ENCODE measurements at places on chromosomes 7 and 10.

- no peaks in the 10 kb centered on the region for H3K4me1 ChIP-seq
- H3K27ac ChIP-seq = no peak overlapping the region
- H3K27me3 ChIP-seq = no peaks in the 10 kb centered on the region
- H3K4me3 ChIP-seq = no peak overlapping the region
Measured at GRCh38 chr7:117088623-117089194, 135.4 kb downstream of the ST7 start.

GRCh38 chr7:70215491-70215890, 617.2 kb downstream of the AUTS2 start:
- no peaks in the 10 kb centered on the region for H3K27me3 ChIP-seq
- no peak overlapping the region for H3K27ac ChIP-seq
- H3K36me3 ChIP-seq = no peaks in the 10 kb centered on the region
- H3K4me1 ChIP-seq = peaks cover 9% of the 10 kb centered on the region
- no peak for DNase-seq
- H3K4me3 ChIP-seq = no peak overlapping the region

DNA sequence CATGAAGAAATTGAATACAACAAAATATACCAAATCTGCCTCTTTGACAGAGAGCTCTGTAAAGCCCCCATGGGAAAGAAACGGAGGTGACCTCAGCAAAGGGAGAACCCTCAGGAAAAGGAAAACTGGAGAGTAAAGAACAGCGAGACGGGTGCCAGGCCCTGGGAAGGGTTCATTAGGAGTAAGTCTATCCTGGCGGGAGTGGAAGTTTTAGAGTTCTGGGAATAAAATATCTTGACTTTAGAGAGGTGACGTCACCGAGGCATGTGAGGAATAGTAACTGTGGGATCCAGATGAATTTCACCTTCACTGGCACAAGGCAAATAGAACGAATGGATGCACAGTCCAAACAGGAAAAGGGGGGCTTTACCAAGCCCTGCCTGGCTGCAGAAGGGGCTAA, 362.8 kb upstream of the IGFBP3 start:
- no peak overlapping the region for H3K4me3 ChIP-seq
- no peaks in the 10 kb centered on the region for H3K27me3 ChIP-seq
- peak overlapping the region; percentile 25 for H3K27ac ChIP-seq
- no peak for DNase-seq
- peaks cover 56% of the 10 kb centered on the region for H3K4me1 ChIP-seq

GRCh38 chr10:91756286-91756685, 41.9 kb upstream of the TNKS2 start:
- H3K27me3 ChIP-seq = no peaks in the 10 kb centered on the region
- no peaks in the 10 kb centered on the region for H3K4me1 ChIP-seq
- no peaks in the 10 kb centered on the region for H3K36me3 ChIP-seq
- no peak for DNase-seq
- no peak overlapping the region for H3K27ac ChIP-seq

DNA sequence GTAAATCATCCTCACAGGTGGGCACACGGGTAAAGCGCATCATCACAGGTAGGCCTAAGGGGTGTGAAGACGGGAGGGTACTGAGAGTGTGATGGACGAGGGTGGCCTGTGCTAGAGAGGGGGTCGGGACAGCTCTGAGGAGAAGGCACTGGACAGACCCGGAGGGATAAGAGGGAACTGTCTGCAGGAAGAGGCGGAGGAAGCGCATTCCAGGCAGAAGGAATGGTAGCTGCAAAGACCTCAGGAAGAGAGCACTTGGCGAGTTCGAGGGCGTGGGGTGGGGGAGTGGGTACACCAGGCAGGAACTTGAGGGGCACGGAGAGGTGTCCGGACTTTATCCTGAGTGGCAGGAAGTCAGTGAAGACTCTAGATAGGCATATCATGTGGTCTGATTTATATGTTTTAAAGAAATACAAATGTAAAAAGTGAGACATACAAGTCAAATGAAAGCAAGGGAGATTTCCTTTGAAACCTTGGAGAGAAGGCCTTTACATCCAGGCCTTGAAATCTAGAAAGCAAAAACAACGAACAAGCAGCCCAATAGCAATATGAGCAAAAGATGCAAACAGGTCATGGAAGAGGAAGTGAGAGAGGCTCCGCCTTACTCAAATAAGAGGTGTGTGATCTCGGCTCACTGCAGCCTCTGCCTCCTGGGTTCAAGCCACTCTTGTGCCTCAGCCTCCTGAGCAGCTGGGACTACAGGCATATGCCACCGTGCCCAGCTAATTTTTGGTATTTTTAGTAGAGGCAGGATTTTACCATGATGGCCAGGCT, 3.6 kb downstream of the LHPP start:
- peaks cover 10% of the 10 kb centered on the region for H3K4me1 ChIP-seq
- peaks cover 5% of the 10 kb centered on the region for H3K27me3 ChIP-seq
- DNase-seq = no peak
- no peaks in the 10 kb centered on the region for H3K36me3 ChIP-seq
- H3K27ac ChIP-seq = no peak overlapping the region

DNA sequence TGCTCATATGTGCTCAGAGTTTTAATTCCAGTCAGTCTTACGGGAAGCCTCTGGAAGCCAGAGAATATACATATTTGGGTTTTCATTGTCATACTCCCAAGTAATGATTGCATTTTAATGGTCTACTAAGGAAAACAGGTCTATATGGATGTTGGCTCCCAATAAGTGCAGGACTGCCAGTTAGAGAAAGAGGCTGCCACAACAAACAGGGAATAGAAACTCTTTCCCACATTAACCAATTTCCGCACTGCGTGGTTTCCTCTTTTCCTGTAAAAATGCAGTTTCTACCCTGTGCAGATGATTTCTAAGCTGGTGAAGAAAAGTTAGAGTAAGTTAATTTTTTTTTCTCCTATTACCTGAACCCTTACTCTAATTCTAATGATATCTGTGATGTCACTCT, 78.2 kb downstream of the CCSER2 start:
- DNase-seq = no peak
- no peaks in the 10 kb centered on the region for H3K27me3 ChIP-seq
- H3K27ac ChIP-seq = no peak overlapping the region
- H3K4me3 ChIP-seq = no peak overlapping the region
- H3K36me3 ChIP-seq = no peaks in the 10 kb centered on the region
- H3K4me1 ChIP-seq = no peaks in the 10 kb centered on the region

GRCh38 chr7:33579673-33579960, 325.7 kb upstream of the BMPER start:
- H3K36me3 ChIP-seq = no peaks in the 10 kb centered on the region
- peaks cover 7% of the 10 kb centered on the region for H3K4me1 ChIP-seq
- H3K27me3 ChIP-seq = no peaks in the 10 kb centered on the region
- no peak overlapping the region for H3K27ac ChIP-seq
- H3K4me3 ChIP-seq = no peak overlapping the region
- no peak for DNase-seq

DNA sequence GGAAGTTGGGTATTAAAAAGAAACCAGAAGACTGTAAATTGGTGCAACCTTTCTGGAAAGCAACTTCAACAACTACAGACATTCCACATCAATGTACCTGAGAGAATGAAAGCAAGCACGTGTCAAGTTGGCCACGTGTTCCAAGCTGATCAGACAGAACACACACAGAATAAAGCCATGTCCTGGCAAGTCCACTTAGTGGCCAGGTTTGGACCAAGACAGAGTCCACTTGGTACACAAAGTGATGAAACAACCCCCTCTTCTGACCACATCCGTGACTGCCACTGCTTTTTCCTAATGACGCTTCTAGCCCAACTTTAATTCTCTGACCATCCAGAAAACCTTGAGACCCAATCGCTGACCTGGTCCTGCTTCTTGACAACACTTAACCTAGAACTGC, 109.4 kb downstream of the ABLIM1 start:
- H3K4me1 ChIP-seq = peaks cover 4% of the 10 kb centered on the region
- no peaks in the 10 kb centered on the region for H3K27me3 ChIP-seq
- peak; percentile 73 for DNase-seq

DNA sequence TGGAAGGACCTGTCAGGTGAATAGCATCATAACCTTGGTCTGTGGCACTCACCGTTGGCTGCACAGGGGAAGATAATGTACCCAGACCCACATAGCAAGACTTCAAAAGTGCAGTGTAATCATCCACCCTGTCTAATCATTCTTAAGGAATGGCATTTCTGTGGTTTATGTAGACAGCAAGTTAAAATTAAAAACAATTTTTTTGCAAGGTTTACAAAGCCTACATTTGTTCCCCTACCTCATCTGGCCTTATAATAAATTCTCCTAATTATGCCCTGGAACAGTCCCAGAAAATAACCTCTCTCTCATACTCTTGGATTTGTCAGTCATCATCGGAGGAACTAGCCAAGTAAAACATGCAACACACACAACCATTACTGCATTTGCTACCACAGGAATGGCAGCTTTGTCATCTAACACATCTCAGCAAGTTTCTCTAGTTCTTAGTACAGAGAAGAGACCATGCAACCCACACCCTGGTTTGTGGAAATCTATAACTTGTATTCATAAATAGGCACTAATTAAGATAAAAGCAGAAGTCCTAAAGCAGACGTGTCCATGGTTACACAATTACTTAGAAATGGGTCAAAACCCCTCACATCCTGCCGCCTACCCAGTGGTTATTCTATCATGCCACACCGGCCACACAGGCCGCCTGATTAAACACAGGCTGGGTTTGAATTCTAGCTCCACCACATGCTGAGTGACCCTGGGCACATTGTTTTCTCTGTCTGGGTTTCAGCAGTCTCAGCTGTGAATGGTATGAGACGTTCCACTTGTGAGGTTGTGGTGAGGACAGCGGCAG, 19.1 kb downstream of the ABLIM1 start:
- no peaks in the 10 kb centered on the region for H3K27me3 ChIP-seq
- H3K4me1 ChIP-seq = no peaks in the 10 kb centered on the region

DNA sequence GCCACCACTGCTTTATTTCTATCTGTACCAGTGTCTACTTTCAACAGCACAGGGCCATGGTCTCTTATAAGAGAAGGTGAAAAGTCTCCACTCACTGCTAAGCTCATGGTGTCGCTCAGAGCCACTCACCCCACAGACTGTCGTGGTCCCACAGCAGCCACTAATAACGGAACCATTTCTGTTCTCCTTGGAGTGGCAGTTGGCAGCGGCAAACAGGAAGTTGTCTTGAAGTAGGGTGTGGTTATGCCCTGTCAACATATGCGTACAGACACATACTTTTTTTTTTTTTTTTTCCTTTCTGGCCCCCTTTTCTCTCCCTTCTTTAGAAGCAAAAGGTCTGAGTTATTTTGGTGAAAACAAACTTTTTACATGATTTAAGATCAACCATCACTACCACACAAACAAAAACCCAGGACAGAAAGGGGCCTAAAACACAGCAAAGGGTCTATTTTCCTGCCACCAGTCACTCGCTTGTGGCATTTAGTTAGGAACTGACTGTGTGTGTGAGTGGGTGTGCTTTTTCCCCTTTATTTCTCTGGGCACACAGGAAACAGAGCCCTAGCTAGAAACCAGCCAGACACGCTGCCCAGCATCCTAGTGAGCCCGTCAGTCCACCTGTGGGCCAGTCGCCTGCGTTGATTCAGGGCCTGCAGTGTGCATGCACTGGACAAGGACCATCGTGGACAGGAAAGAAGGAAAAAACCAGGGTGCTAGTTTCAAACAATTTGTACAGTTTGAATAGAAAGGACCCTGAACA, 96.7 kb upstream of the EFCAB10 start:
- no peak for DNase-seq
- H3K27ac ChIP-seq = no peak overlapping the region
- no peak overlapping the region for H3K4me3 ChIP-seq
- H3K27me3 ChIP-seq = no peaks in the 10 kb centered on the region

DNA sequence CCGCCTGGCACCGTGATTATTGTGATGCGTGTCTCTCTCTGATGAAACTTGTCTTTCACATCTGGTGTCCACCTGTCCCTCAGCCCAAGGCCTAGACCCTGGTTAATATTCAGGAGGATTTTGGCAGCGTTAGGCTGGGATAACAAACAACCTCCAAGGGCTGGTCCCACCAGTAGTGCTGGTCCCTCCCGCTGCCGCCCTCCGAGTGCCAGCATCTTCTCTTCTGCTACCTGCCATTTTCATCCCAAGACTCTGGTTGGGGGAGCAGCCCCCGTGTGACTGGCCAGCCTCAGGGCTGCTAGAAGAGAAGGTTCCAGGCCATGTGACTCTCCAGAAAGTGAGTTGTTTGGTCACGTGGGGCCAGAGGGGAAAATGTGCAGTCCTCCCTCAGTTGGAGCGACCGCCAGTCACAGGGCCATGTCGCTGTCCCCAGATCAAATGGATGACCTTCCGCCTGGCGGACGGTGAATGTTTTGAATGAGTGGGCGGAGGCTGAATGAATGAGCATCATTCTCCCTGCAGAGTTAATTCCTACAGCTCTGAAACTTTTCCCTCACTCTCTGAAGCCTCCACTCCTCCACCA, 479.9 kb upstream of the FOXK1 start:
- peak; percentile 27 for DNase-seq
- no peak overlapping the region for H3K4me3 ChIP-seq
- no peaks in the 10 kb centered on the region for H3K36me3 ChIP-seq
- no peaks in the 10 kb centered on the region for H3K27me3 ChIP-seq

DNA sequence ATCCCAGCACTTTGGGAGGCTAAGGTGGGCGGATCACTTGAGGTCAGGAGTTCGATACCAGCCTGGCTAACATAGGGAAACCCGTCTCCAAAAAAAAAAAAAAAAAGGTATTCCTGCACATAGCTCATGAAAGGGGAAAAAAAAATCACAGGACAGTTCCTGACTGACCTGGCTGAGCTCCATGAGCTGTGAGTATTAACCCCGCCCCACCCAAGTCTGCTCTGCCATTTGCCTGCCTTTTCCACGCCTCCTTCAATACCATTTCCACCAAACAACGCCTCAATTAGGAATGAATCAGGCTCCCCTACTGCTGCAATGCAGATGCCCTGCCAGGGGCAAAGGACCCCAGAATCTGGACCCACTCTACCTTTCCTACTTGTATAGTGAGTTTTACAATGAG, 55.0 kb downstream of the PDIA4 start:
- DNase-seq = no peak
- no peak overlapping the region for H3K27ac ChIP-seq
- H3K4me1 ChIP-seq = no peaks in the 10 kb centered on the region
- no peaks in the 10 kb centered on the region for H3K27me3 ChIP-seq
- H3K36me3 ChIP-seq = no peaks in the 10 kb centered on the region

- no peak for DNase-seq
- no peak overlapping the region for H3K27ac ChIP-seq
- H3K4me3 ChIP-seq = no peak overlapping the region
- no peaks in the 10 kb centered on the region for H3K27me3 ChIP-seq
Measured at GRCh38 chr10:61047081-61047480, 103.1 kb upstream of the RHOBTB1 start.

- no peak overlapping the region for H3K27ac ChIP-seq
- no peaks in the 10 kb centered on the region for H3K36me3 ChIP-seq
- peaks cover 11% of the 10 kb centered on the region for H3K4me1 ChIP-seq
- peaks cover 57% of the 10 kb centered on the region for H3K27me3 ChIP-seq
- no peak overlapping the region for H3K4me3 ChIP-seq
Measured at GRCh38 chr7:29565982-29566746, 2.5 kb downstream of the PRR15 start.

- H3K4me1 ChIP-seq = no peaks in the 10 kb centered on the region
- no peaks in the 10 kb centered on the region for H3K36me3 ChIP-seq
- no peak overlapping the region for H3K27ac ChIP-seq
- no peaks in the 10 kb centered on the region for H3K27me3 ChIP-seq
Measured at GRCh38 chr10:26969145-26969926, 108.6 kb upstream of the ABI1 start.

GRCh38 chr7:68488341-68489060, 1109.8 kb upstream of the AUTS2 start:
- no peaks in the 10 kb centered on the region for H3K4me1 ChIP-seq
- DNase-seq = no peak
- no peaks in the 10 kb centered on the region for H3K36me3 ChIP-seq
- no peaks in the 10 kb centered on the region for H3K27me3 ChIP-seq
- H3K27ac ChIP-seq = no peak overlapping the region

Data from neural progenitor cell (in vitro differentiated cells).